Stimulated activated CD8-positive, alpha-beta memory T cell treated with anti-CD3 and anti-CD28 coated beads, Interleukin-4, amount 100 ng/mL, for 4 hours (primary cell): ENCODE measurements at places on chromosomes 5 and 9.

GRCh38 chr9:120708526-120709224 lies 5.6 kb downstream of the MEGF9 start:
- no peak for DNase-seq

DNA sequence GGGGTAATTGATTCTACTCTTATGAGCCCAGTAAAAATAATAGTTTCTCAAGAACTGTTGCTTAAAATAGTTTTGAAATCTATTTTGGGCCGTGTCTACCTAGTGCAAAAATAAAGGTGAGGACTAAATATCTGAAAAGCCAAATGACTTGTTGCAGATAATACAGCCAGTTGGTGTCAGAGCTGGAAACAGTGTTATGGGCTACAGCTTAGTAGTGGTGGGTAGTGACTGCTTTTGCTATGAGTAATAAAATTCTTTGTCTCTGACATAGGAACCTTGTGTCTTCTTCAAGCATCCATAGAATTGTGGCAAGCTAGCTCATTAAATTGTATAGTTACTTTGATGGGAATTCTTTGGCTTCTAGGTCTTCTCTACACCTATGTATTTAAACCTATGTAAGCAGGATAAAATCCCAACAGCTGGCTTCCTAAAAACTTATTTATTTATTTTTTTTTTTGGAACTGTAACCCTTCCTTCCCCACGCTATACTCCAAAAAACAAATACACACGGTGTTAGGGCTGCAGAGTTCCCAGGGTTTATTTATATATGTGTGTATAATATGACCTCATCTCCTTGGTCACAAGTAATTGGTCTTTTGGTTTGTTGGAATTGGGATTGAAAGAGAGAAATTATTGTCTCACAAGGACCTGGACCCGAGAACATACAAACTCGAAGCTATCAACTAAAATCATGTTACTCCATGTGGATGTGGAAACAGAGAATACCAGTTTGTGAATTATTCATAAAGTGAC lies 138.0 kb downstream of the NUDT12 start:
- no peak for DNase-seq

DNA sequence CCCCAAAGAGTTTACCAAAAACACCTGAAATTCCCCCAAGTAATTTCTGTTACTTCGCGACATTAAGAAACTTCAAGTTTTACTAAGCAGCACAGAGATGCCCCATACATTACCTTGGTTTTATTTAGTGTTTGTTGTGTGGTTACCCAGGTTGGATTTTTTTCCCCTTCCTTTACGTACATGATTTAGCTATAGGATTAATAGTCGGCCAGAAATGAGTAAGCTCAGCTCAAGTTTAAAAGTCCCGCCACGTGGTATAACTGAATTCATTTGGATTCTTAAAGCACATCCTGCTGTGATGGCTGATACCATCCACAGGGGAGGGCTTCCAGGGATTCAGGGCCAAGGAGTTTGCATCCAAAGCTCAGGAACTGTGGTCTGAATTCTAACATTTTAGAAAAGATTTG lies 75.9 kb downstream of the DAP start:
- DNase-seq = no peak

DNA sequence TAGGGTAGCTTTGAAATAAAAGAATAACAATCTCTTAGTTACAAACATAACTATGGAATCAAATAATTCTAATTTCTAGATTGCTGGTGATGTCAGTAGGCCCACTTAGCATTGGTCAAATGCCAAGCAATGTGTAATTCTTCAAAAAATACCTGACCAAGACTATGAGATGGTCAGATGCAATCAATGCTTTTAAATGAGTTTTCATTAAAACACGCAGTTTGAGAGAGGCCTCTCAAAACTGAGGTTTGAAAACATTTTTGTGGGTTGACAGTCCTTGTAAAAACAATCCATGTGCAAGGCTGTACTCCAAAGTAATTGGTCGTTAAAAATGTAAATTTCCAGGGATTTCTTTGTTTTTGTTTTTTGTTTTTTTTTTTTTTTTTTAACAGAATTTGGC lies 1.2 kb upstream of the RLN2 start:
- no peak for DNase-seq

GRCh38 chr9:80763536-80763935 lies 925.8 kb downstream of the TLE1 start:
- DNase-seq = no peak

DNA sequence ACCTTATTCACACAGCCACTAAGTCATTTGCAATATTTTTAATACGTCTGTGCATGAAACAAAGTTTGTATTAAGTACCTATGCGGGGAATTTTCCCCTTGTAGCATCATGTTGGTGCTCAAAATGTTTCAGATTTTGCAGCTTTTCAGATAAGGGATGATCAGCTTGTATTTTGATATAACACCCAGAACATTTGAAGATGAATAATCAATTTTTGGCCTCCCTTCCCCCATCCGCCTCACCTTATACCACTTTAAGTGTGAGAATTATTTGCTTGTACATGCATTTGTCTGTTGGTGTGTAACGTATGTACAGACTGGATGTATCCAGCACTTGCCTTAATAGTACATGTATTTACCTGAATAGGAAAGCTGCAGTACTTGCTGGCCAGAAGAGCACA lies 1.7 kb downstream of the JAK2 start:
- DNase-seq = no peak

DNA sequence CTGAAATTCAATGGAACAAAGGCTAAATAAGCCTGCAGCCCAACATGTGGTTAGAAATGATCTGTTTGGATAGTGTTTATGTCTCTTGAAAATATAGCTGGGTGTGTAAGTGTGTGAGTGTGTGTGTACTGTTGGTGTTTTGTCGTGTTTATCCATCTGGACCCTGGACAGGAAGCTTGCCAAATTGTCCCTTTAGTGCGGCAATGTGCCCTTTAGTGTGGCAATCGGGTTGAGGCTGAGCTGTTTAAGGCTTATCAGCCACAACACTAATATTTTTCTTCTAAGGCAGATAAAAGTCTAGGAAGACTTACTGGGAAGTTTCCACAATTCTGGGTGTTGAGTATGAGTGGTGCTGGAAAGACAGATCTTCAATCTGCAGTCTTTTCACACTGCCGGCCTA lies 180.2 kb downstream of the YTHDC2 start:
- DNase-seq = no peak

DNA sequence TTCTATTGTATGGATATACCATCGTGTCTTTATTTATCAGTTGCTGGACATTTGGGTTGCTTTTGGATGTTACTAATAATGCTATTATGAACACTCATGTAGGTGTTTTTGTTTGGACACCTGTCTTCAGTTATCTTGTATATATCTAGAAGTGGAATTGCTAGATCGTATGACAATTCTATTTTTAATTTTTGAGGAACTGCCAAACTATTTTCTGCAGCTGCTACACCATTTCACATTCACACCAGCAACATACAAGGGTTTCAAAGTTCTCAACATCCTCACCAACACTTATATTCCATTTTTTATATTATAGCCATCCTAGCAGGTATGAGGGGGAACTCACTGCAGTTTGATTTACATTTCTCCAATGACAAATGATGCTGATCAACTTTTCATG lies 324.6 kb downstream of the CAAP1 start:
- no peak for DNase-seq

DNA sequence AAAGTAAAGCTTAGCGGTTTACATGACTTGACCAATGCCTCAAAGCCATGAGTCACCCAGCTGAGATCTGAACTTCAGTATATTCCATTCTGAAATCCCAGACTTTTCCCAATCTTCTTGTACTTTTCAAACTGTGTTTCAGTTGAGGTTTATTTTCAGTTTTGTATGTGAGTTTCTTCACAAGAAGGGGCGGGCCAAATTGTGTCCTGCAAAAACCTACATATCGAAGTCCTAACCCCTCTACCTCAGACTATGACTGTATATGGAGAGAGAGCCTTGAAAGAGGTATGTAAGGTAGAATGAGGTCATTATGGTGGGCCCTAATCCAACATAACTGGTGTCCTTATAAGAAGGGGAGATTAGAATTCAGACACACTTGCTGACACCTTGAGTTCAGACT lies 666 bp upstream of the TLR4 start:
- no peak for DNase-seq

GRCh38 chr5:77718934-77719610 lies 57.1 kb downstream of the TBCA start:
- no peak for DNase-seq

DNA sequence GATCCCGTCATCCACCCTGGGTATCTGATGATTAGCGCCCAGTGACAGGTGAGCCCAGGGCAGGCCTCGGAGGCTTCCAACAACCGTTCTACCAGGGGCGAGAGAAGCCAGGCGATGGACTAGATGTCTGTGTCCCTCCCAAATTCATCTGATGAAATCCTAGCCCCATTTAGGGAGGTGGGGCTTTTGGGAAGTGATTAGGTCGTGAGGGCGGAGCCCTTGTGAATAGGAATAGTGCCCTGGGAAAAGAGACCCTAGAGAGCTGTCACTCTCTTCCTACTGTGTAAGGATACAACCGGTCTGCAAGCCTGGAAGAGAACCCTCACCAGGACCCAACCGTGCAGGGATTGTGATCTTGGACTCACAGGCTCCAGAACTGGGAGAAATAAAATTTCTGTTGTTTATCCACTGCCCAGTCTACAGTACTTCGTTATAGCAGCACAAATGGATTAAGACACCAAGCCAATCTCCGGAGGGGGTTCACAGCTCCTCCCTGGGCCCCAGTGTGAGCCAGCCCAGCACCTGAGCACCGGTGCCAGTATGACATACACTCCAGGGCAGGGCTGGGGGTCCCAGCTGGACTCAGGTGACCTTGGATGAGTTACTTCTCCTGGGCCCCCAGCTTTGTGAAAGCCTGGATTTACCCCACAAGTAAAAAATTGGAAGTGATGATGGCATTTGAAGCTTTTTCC lies 162.2 kb downstream of the DAB2IP start:
- DNase-seq = no peak

GRCh38 chr5:65061250-65061973 lies 292.7 kb downstream of the CWC27 start:
- no peak for DNase-seq
